ENCODE measurements at places on chromosomes 11 and 22. TPM values are rescaled to one million over a fixed set of nuclear protein-coding genes. Genes with fewer than 3 reads are reported as not detected.

- no peak for DNase-seq
These were observed 63.0 kb upstream of the TTLL12 start for GRCh38 chr22:43249789-43250471.

DNA sequence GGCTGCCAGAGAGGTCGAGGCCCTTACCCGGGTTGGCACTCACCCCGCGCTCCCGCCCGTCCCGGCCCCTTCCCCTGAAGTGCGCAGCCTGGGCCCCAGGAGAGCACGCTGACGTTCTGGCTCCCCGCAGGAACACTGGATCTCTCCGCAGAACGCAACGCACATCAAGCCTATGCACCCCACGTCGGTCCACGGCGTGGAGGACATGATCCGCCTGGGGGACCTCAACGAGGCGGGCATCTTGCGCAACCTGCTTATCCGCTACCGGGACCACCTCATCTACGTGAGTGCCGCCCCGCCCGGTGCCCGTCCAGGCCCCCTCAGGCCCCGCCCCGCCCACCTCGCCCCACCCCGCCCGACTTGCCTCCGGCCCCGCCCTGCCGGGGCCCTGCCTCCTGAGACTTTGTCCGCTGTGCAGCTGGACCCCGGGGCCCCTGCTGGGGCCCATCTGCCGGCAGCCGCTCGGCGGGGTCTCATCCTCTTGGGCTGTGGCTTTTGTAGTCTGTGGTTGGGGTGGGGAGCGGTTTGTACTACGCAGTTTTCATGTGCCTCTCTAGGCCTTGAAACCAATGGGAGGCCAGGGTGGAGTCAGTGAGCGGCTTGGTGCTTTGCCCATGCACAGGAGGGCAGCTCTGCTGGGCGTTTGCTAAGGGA lies 19.7 kb downstream of the MYO7A start:
- DNase-seq = no peak

- DNase-seq = no peak
These were observed 18.3 kb downstream of the AMPD3 start for GRCh38 chr11:10473371-10473770.

DNA sequence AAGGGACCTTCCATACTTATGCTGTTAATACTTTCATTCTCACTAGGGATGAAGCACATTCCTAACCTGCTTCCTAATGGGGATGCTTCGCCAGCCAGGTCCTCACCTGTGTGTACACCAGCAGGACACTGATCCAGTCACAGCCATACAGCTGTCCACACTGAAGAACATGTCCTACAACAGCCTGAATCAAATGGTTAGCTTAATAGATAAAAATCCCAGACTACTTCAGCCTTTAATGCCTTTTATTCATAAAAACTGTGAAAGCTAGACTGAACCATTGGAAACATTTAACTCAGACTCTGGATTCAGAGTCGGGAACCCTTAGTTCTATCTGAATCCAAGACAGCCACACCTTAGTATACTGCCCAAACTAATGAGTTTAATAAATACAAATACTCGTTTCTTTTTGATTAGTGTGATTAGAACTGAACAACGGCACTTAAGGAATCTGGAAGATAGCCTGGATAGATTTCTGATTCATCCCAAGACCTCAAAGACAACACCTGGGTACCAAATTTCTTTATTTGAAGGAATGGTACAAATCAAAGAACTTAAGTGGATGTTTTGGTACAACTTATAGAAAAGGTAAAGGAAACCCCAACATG lies 3.3 kb downstream of the FTH1 start:
- DNase-seq = no peak

GRCh38 chr11:66686100-66686785 lies 8.6 kb upstream of the RBM4B start:
- no peak for DNase-seq

DNA sequence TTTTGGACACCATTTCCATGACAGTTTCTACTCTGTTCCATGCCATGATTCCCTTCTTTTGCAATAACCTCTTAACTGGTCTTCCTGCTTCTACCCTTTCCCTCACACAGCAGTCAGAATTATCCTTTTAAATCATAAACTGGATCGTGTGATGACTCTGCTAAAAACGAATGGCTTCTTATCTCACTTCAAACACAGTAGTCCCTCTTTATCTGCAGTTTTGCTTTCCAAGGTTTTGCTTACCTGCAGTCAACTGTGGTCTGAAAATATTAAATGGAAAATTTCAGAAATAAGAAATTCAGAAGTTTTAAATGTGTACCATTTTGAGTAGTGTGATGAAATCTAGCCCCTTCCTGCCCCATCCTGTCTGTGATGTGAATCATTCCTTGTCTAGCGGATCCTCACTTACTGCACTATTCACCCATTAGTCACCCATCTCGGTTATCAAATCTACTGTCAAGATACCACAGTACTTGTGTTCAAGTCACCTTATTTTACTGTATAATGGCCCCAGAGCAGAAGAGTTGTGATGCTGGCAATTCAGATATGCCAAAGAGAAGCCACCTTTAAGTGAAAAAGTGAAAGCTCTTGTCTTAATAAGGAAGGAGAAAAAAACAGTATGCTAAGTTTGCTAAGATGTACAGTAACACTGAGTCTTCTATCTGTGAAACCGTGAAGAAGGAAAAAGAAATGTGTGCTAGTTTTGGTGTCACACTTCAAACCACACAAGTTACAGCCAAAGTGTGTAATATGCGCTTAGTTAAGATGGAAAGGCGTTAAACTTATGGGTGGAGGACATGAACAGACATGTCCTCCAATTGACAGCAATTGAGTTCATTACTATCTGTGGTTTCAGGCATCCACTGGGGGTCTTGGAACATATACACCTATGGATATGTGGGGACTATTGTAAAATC lies 283.0 kb downstream of the DDX10 start:
- no peak for DNase-seq

DNA sequence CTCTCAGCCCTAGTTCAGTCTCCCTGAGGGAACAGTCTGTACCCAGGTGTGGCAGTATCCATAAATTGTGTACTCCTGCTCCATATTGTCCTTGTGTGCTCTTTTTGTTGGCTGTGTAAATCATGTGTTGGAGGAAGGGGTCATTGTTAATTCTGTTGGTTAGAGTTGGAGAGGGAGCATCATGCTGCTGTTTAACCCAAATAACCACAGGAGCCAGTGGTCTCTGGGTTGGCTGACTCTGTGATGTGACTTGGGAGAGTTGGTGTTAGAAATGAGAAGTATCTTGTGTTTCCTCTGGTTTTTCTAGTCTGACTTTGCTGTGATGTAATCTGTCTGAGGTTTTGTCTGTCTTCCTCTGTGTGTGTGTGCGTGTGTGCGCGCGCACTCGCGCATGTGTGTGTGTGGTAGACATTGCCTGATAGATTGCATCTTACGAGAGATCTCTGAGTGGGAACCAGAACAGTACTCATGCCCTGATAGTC lies 30.5 kb downstream of the CTNND1 start:
- DNase-seq = peak; percentile 87

DNA sequence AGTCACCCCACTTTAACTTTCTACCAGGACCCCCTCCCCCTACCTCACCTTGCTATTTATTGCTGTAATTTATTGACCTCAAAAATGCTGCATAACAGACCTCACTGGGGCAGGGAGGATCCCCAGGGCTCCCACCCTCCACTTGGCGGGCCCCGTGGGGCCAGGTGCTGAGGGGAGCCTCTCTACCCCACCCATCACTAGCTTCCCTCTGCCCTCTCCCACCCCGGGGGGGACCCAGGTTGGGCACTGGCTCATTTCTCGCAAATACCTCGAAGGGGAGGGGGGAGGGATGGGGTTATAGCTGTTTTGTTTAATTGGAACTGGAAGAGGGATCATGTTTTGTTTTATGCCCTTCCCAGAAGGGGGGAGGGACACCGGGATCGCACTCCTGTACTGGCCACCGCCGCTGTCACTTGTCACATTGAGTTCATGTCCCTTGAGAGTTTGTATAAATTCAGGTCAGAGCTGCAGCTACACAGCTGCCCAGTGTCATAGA lies 16.3 kb upstream of the TMEM191C start:
- DNase-seq = peak; percentile 19

DNA sequence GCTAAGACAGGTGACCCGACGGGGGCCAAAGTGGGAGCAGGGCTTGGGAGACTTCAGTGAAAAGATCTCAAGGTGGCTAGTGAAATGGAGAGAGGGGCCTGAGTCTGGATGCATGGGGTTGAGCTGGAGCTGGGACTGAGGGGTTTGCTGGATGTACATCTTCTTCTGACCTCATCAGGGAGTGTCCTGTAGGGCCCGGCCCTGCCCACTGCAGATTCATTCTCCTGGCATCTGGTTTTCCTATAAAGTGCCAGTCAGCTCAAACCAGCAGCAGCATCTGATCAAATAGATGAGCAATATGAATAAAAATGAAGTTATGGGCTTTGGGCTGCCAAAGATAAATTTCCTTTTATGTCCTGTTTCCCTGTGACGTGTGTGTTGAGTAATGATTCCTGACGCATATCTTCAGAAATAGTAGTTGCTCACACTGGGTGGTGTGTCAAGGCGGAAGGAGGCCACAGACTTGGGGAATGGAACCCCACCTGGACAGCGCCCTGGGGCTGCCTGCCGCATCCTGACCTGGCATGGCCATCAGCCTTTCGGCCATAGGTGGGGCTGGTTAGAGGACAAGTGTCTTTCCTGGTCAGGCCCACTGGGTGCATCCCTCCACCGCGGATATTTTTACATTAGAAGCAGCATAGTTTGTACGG lies 135.4 kb downstream of the OSBP2 start:
- DNase-seq = no peak

DNA sequence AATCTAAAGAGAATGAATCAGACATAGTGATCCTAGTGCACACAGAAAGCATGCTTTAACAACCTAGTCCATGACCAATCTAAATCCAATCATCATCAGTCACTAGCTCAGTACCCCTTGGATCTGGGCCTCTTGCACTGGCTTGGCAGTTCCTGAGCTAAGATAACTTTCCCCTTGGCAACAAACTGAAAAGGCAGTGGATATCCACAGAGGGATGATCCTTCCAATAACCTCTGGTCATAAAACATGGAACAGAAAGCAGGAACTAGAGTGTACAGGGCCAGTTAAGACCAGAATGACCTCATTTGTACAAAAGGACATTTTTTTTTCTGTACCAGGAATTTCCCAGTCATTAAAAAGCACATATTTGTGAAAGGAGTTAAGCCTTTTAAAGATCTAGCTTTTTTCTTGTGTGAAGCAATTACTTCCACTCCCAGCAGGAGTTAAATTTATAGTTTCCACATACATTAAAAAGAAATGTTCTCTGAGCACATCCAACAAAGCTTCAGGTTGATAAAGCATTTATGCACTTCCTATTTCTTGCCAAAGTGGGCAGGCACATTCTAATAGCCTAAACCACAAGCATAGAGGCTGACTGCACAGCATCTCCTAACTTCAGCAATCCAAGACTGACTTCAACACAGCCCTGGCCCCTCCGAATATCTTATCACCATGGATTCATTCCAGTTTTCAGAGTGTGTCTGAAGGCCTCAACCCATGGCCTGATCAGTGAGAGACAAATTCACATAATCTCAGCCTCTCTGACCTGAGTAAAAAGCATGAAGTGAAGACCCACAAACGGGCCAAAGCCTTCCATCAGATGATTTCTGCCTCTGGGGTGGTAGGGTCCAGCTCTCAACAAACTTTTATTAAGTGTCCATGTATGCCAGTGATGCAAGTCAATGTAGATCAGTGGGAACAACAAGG lies 29.9 kb downstream of the GUCY1A2 start:
- DNase-seq = peak; percentile 44

Gene DBX1
- total RNA-seq = not detected

Gene MAPK8IP1
- 6.5 TPM for total RNA-seq

Gene RFPL1
- not detected for total RNA-seq

Measured in aorta (tissue), 5 donors.